ENCODE measurements at places on chromosomes 7 and 10.

DNA sequence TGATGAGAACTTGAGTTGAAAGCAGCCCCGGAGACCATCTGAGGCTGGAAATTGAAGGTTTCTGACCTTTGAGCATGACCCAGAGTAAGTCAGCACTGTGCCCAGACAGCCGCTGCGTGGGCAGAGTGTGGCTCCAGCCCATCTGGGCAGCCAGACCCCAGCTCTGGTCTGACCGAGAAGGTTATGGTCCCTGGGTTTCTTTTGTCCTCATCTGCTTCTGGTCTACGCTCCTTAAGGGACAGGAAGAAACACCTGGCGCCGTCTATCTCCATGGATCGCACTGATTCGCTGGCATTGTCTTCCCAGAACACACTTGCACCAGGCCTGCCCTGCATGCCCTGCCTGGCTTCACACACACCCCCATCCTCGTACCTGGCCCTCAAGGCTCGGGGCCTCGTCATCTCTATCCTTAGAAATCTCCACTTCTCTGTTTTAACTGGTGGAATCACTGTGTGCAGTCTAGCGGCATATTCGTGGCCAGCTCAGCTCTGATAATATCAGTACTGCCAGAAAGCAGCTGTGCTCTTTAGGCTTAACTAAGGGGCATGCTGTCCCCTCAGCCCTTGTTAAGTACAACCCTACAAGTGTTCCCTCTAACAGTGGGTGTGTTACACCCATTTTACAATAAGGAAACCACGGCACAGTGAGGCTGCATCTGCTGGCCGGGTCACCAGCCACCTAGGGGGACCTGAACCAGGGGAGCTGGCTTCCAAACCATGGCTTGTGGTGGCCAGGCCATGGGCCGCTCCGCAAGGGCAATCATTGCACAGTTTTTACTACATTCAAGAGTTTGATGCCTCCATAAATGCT is 127.7 kb downstream of the ADCY1 start:
- DNase-seq = no peak

DNA sequence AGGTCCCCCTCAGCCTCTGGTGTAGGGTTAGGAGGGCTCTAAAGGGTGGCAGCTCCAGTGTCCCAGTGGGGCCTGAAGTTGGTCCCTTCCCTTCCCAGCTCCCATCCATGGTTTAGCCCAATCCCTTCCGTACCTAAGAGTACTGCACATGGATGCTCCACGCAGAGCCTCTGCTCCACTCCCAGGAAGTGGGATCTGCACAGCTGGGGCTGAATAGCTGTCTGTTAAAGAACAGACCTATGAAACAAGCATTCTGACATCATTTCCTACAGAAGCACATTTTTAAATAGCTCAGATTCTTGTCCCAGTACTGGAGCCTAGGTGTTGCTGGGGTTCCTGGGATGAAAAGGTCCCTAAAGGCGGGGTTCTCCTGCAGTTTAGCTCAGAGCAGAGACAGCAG is 135.9 kb downstream of the ZMYND11 start:
- no peak for DNase-seq

DNA sequence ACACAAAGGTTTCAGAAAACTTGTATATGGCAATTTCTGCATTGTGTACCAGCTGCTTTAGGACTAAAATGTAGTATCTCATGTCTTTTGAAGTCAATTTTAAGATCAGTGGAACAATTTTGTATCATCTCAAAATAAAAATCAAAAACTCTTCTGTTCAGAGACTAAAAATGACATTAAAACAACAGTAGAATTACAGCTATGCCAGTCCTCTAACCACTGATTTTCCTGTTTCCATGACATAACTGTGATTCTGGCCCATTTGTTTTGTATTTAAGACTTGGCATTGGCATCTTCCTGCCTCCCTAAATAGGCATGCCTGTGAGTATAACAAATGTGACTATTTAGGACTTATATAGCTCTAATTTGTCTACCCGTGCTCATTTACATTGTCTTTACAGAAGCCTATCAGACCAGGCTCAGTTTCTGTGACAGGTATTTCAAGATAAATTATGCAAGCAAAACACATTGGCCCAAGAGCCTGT is 29.1 kb upstream of the VPS41 start:
- DNase-seq = no peak

DNA sequence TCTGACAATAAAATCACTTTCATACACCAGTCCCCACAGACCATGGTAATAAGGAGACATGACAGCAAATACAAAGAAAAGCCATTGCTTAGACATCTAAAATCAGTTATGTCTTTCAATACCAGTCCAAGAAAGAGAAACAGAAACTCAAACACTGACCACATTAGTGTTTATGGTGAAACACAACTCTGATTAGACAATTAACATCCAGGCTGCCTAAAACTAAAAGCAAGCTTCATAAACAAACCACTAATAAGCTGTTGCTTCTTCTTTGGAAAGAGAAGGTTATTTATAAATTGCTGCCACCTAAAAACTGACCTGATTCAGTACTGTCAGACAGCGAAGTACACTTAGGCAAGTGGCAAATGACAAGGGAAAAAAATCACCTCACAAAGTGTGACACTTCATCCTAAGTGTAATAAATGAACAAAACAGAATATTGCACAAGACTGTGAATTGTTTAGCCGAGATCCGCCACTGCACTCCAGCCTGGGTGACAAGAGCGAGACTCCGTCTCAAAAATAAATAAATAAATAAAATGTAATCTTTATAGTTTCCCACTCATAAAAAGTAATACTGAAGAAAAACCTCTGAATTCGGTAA is 277.4 kb downstream of the PARD3 start:
- DNase-seq = no peak

- no peak for DNase-seq
Measured at GRCh38 chr7:118949031-118949430, 724.5 kb downstream of the ANKRD7 start.

DNA sequence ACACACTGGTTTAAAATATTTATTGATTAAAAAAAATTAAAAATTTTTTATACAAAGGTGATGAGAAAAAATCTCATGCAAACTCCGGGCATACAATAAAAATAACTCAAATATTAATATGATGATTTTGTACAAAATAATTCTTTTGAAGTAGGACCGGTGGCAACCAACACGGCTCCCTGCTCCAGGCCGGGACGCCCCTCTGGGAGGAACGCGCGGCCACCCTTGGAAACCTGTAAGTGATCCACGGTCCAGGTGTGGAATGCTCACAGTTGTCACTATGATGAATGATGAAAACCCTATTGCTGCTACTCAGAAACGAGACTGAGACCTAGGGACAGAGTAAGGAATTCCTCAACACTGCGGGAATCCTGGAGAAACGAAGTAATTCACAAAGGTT is 219.1 kb downstream of the TCERG1L start:
- DNase-seq = no peak

DNA sequence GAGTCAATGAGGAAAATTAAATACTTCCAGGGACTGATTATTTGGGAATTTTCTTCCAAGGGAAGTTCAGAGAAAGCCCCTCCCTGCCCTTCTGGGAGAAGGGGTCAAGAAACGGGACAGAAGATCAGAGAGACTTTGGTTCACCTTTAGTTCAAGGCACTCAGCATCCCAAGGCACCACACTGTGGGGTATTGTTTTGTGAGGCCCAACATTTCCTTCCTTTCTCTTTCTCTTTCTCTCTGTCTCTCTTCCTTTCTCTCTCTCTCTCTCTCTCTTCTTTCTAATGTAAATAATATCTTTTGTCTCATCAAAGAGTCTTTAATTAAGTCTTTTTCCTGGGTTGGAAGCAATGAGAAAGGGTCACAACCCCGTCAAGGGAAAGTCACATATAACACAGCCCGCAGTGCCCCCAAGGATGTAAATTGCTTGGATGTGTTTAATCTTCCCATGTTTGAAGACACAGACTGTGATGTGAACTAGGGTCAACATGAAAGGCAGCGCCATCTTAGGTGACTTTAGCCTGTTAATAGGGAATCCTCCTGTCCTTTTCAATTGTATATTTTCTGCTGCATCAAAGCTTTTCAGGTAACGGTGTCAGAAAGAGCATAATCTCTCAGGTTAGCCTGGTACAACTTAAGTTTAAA is 983.3 kb upstream of the C7orf33 start:
- DNase-seq = no peak

GRCh38 chr10:68077026-68077425 is 1.9 kb upstream of the HERC4 start:
- no peak for DNase-seq

DNA sequence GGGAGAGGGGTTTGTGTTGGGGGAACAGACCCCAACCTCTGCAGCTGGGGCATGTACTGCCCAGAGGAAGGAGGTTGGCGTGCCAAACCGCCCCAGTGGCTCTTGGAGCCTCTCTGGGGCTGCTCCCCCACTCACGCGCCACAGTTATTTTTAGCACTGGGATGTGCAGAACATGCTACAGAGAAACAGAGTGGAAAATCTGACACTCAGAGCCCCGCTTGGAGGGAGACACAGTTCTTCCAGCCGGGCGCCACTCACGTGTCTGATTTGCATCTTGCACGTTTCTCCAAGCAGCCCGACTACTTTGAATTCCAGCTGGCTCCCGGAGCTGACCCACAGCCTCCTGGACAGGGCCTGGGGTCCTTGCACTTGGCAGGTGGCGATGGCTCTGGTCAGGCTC is 182.0 kb downstream of the RPS24 start:
- no peak for DNase-seq

GRCh38 chr10:49664842-49665355 is 14.6 kb upstream of the C10orf53 start:
- no peak for DNase-seq

DNA sequence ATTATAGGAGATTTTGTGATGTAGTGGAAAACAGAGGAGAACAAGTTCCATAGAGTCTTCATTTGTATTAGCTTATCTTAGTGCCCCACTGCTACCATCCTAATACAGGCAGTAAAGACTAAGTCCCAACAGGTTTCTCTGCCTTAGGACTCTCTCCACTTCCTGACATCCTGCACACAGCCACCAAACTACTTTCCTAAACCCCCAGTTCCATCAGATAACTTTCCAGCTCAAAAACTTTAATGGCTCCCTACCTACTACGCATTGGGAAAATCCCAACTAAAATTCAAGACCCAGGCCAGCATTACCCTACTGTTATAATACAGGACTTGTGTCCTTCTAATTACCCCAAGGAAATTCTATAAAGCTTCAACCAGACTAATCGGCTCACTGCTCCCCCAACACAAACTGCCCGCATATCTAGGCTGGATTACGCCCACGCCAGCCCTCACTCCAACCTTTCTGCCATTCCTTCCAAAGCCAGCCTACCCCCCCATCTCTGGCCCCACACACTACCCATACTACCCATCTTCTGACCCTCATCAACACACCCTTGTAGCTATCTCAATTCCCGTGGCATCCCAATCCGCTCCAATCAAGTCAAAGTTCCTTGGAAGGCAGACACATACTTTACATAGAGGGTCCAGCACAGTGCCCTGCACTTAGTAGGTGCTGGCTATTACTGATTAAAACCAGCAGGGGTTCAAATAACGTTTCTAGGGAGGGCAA is 1.4 kb downstream of the IDE start:
- no peak for DNase-seq

DNA sequence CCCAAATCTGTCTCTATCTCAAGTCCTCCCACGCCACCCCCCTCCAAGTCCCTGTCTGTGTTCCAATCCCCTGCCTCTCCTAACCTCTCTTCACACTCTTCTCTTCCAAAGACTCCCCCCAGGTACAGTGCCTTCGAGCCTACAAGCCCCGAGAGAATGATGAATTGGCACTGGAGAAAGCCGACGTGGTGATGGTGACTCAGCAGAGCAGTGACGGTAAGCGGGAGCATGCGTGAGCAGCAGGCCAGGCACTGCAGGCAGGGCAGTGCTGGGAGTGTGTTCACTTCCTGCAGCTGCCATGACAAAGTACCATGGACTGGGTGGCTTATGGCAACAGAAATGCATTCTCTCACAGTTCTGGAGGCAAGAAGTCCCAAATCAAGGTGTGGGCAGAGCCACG is 23.4 kb downstream of the ARHGEF5 start:
- DNase-seq = no peak

DNA sequence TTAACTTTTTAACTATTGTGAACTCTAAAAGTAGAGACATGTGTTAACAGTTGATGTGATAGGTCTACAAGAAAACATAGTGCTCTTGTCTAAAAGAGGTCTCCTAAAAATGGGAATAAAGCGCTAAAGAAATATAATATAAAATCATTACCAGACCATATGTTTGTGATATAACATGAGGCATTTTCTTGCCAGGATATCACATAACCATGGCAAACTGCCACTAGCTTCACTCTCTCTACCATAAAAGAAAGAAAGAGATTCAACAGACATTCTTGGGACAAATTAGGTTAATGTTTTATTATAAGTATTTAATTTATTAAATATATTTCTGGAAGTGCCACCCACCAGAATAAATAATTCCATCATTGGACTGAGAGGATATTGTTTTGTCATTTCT is 115.0 kb downstream of the TMEM26 start:
- DNase-seq = no peak

DNA sequence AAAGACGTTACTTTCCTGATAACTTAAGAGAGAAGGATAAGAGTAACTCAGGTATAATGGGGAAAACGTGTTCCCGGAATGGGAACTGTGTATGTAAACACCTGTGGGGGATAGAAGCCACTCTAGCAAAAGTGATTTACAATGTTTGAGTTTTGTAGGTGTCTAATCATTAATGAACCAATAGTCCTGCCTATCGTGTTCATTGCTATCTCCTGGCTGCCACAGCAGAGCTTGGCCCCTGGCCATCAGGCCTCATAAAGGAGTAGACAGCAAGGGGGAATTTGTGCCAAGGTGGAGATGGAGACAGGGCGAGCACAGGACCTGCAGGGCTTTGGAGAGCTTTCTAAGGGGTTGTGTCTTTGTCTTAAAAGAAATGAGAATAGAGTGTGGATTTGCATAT is 102.1 kb downstream of the GAD2 start:
- DNase-seq = no peak

DNA sequence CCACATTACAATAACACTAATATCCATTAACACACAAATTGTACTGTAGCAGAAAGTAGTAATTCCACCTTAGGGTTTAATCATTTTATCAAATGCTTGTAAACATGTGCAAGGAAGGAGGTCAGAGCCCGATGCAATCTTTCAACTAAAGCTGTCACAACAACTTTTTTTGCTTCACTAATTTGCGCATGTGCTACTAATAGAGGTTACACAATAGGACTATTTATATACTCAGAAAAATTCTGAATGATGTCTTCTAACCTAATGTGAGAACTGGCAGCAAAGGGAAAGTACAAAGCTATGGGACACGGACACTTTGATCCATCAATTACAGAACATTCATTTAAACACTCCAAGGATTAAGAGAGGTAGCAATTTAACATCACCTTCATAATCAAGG is 244.4 kb downstream of the CHCHD3 start:
- DNase-seq = no peak
